MCF 10A (cell line): ENCODE measurements at places on chromosomes 16 and 17.

- no peak for DNase-seq
Observed at GRCh38 chr17:11363565-11364117, 122.6 kb downstream of the SHISA6 start.

GRCh38 chr17:81471818-81472456 is 40.7 kb downstream of the ACTG1 start:
- no peak for DNase-seq

DNA sequence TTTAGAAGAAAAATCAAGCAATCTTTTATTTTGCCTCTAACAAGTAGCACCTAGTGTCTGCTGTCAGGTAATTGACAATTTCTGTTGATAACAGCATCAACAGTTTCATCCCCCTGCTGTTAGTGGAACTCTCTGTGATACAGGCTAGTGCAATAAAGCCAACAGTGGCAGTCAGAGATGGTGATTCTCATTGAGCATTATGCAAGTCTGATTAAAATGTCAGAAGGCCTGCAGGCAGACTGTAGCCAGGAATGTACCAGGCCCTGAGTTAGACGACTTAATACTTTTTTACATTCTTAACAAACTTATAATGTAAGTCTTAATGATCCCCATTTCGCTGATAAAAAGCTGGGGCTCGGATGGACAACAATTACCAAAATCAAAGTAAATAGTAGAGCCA is 14.6 kb downstream of the CYLD start:
- DNase-seq = no peak

DNA sequence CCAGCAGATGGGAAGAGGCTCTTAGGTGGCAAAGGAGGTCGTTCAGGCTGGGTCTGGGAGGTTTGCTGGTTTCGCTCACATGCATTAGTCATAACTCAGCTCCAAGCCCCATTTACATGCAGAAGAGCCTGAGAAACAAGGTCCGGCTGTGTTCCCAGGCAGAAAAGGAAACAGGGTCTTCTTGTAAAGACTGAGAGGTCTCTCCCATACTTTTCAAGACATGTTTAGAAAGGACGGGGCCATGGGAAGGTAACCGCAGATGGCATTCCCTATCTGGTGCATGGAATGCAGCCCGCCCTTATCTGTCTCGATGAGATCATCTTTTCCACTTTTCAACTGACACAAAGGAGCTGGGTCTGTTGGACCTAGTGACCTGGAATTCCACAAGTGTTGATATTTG is 389.0 kb upstream of the CDH11 start:
- no peak for DNase-seq

DNA sequence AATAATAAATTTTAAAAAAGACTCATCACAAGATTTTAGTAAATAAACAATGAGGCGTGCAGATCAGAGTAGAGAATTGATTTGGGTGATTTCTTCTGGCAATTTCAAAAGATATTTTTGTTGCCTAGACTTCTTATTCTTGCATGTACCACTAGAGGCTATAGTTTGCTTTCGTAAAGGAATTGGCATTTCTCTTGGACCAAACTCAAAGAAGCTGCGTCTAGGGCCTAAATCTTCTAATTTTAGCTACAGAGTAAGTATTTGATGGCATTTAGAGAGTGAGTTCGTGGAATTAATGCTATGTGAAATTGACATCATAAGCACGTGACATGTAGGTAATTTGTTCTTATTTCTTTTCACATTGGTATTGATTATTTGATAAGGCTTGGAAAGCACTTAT is 24.4 kb upstream of the ABCC11 start:
- DNase-seq = no peak

DNA sequence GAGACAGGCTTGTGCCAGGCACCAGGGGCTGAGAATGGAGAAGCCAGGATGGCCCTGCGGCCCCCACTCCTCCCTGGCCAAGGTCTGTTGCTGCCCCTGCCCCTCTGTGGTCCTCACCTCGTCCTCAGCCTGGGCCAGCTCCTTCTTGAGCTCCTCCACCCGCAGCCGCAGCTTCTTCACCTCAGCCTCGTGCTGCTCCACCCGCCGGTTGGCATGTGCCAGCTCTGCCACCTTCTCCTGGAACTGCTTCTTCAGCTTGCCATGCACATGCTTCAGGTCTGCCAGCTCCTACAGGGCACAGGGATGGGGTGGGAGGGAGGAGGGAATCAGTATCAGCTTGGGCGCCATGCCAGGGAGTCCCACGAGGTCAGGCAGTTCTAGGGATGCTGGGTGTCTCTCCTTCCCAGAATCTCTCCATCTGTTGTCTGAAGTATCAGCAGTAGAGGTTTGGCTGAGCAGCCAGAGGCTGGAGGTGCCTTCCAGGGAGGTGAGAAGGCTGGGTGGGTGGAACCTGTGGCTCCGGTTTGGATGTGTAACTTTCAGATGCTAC is 20.1 kb downstream of the CCDC102A start:
- DNase-seq = no peak

- DNase-seq = no peak
Observed at GRCh38 chr16:2786061-2786825, 1.1 kb downstream of the PRSS33 start.

- DNase-seq = no peak
Observed at GRCh38 chr17:40556884-40557414, 8.3 kb downstream of the CCR7 start.

GRCh38 chr17:40178021-40178601 is 841 bp downstream of the RAPGEFL1 start:
- DNase-seq = no peak

DNA sequence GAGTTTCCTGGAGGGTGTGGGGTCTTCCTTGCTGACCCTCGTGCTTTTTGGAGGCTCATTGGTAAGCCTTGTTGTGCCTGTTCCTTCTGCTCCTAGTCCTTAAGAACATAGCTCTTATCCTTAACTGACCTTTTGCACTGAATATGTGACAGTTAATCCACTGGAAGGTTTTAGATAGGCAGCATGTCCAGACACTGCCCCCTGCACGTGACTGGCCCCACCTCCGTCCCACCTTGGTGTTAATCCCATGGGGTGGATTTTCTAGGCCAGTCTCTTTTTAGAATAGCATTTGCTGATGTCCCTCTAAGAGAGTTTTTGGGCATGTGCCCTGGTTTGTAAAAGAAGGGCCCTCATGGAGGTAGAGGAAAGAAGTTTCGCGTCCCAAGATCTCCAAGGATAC is 58.3 kb downstream of the RBFOX1 start:
- no peak for DNase-seq

DNA sequence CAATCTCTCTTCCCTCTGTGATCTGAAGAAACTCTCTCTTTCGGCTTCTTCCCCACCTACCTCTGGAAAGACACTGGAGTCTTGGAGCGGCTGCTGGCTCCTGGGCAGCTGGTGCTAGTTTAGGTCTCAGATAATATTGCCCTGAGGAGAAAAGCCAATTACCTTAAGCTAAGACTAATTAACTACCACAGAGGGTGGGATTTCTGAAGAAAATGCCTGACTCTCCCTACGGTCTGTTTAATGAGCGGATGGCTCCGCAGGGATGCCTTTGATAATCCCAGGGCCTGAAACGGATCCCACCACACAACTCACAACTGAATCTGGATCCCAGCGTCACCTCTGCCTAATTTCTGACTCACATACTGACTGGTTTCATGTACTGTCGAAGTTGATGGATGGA is 127.0 kb upstream of the NLRP1 start:
- DNase-seq = no peak

DNA sequence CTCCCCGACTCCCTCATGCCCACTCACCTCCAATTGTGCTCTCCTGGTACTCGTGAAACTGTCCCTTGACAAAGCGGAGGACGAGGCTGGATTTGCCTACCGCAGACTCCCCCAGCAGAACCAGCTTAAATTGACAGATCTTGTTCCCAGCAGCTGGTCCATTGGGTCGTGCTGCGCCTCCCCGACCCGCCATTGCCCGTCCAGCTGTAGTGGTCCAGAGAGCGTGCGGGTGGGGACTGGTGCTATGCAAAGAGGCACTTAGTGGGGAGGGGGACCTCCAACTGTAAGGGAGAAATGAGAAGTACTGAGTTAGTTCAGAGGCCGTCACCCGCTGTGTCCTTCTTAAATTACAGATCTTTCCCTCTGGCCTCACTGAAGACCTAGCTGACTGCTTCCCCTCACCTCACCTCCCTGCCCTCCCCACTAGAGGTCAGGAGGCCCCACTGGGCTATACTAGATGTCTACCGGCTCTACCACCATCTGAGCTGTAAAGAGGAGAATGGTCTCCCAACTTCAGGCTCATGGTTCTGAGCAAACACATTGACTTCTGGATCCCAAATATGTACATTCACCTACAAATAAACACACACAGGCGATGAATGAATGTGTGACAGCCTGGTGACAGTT is 7.8 kb downstream of the HSPB9 start:
- DNase-seq = no peak
